Activated gamma-delta T cell treated with anti-CD3 and anti-CD28 coated beads, Interleukin-2, amount 50 U/mL, for 16 hours (primary cell): ENCODE measurements at places on chromosomes 13 and 19.
A peak's percentile ranks its signal among the peaks of the same experiment; 100 is the strongest.

DNA sequence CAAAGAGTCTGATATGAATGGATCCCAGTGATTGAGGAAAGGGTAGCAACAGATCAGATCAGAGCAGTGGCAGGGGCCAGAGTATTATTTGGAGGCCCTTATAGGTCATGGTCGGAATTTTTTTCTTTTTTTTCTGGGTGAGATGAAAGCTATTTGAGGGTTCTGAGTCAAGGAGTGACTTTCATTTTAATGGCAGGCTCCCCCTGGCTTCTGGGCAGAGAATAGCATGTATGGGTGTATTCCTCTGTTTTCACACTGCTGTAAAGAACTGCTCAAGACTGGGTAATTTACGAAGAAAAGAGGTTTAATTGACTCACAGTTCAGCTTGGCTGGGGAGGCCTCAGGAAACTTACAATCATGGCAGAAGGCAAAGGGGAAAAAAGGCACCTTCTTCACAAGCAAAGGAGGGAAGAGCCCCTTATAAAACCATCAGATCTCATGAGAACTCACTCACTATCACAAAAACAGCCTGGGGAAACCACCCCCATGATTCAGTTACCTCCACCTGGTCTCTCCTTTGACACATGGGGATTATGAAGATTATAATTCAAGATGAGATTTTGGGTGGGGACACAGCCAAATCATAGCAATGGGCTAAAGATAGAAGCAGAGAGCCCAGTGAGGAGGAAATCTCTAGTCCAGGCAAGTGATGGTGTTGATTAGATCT is 3.0 kb upstream of the SLC6A16 start:
- DNase-seq, result peak; percentile 26

DNA sequence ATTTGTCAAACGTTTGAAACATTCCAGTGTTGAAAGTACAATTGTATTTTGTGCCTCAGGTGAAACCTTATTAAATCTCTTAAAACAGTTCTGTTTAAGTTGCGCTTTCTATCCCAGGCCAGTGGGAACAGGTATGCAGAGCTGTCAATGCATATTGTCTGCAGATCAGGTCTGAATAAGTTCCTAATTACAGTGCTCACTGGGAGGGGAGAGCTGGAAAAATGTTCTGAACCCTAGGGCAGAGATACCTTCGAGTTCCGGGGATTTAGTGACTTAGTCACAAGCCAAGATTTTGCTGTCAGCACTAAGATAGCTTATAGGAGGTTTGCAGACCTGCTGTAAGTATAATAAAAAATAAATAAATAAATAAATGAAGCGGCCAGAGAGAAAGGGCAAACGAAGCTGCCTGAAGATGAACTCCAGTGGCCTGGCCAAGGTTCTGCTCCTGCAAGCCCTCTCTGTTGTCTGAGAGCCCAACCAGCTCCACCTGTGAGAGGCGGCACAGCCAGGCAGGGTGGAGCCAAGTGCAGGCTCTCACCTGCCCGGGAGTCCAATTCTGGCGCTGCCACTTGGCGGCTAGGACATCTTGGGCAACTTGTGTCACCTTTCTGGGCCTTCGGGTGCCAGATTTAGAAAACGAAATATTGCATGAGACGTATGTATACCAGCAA is 97.9 kb upstream of the SLC7A1 start:
- no peak for DNase-seq

- DNase-seq, result no peak
Observed at GRCh38 chr13:99307648-99308339, 595 bp upstream of the GPR183 start.

- no peak for DNase-seq
Observed at GRCh38 chr13:30818323-30818960, 83.1 kb downstream of the ALOX5AP start.

GRCh38 chr19:8684001-8684902 is 14.3 kb downstream of the ACTL9 start:
- no peak for DNase-seq

GRCh38 chr19:32630338-32630737 is 44.6 kb downstream of the ANKRD27 start:
- DNase-seq, result no peak

GRCh38 chr13:37379841-37380240 is 218.7 kb downstream of the POSTN start:
- no peak for DNase-seq

DNA sequence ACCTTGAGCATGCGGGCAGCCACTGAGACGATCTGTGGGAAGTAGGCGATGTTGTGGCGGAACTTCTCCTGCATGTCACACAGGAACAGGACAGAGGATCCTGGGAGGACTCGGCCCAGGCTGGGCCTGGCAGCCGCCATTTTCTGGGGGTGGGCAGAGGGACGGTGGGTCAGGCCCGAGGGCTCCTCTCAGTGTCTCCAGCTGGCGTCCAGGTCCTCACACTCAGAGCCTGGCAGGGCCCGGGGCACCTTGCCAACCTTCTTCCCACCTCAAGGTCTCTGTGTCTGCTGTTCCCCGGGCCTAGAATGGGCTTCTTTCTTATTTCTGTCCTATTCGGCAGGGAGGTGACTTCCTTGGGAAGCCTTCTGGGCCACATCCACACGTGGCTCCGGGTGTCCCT is 5.1 kb downstream of the ISOC2 start:
- no peak for DNase-seq

DNA sequence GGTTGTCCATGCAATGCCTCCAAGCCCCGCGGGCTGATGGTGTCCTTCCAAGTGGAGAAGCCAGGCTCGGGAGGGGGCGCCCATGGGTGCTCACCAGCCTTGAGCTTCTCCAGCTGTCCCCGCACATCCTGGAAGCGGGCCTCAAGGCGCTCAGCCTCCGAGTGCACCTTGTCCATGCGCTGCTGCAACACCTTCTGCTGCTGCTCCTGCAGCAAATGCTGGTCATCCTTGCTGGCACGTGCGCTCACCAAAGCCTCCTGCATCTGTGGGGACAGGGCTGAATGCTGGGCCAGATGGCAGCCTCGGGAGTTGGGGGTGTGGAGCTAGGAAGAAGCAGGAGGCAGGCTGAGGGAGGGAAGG is 22.8 kb upstream of the EMP3 start:
- no peak for DNase-seq

- DNase-seq, result peak; percentile 42
Observed at GRCh38 chr19:10568062-10568825, 535 bp downstream of the CDKN2D start.

- DNase-seq, result no peak
Observed at GRCh38 chr19:29680937-29681336, 15.7 kb downstream of the PLEKHF1 start.

DNA sequence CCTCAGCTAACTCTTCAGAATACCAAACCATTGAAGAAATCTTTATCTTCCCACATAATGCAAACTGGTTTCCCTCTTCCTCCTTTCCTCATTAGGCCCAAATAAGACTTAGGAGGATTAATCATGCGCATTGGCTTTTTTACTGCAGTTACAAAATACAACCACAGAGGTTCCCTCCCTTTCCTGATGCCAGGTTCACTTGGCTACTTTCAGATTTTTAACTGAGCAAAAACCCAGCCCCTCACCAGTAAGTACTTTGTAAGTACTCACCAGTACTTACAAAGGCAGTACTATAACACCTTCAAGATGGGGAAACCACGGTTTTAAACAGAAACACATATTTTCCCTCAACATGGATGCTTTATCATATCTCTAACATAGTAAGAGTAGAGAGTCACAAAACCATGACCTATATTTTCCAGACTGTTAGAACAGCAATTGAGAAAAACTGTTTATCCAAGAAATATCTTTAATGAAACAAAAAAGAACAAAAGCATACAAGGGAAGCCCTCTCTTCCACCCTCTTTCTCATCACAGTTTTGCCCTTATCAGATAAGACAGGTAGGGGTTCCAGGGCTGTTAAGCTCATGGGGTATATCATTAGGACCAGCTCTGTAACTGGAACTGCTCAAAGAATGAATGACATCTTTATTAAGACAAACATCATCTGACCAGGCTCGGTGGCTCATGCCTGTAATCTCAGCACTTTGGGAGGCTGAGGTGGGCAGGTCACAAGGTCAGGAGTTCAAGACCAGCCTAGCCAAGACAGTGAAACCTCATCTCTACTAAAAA is 12.7 kb downstream of the FOXO1 start:
- DNase-seq, result no peak
